T-cell (primary cell): ENCODE measurements at places on chromosomes 5 and 9. TPM values are rescaled to one million over a fixed set of nuclear protein-coding genes. Genes with fewer than 3 reads are reported as not detected.

DNA sequence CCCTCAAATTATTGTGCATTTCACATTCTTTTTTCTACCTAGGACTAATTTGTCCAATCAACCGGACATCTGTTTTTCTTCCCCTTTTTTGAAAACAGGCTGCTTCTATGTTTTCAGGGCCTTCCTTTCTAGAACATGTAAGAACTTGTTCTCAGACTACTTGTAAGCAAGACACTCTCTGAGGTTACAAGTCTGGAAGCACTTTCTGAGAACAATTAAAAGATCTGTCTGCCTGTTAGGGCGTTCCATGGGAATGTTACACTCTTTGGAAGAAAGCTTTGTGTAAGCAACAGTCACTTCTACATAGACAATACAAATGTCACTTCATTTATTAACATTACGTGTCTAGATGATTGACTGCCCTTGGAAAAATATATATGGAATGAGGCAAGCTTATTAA, 50.9 kb upstream of the HSPB3 start:
- DNase-seq = no peak

GRCh38 chr5:177487975-177488374, 9.4 kb downstream of the PDLIM7 start:
- DNase-seq = no peak

The MARCHF3 gene
- total RNA-seq = 9.9 TPM

GRCh38 chr9:131752231-131752884, 12.5 kb upstream of the RAPGEF1 start:
- no peak for DNase-seq

The FAM153A gene
- total RNA-seq = 93.8 TPM

DNA sequence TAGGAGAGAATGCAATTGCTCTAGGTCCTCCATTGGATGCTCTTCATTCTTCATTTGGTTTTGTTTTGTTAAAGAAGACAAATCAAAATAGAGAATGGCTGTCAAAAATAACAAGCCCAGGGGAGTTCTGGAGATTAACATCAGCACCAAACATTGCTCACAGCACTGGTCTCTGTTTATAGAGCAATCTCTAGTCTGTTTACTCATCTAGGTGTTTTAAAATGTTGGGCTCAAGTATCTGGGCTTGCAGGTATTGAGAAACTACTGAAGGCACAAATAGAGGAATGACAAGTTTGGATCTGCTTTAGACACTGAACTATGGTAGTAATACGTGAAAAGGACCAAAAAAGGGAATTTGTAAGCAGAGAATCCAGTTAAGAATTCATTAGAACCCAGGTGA, 77.0 kb upstream of the TMC1 start:
- DNase-seq = no peak

The BASP1 gene
- 3.6 TPM for total RNA-seq

DNA sequence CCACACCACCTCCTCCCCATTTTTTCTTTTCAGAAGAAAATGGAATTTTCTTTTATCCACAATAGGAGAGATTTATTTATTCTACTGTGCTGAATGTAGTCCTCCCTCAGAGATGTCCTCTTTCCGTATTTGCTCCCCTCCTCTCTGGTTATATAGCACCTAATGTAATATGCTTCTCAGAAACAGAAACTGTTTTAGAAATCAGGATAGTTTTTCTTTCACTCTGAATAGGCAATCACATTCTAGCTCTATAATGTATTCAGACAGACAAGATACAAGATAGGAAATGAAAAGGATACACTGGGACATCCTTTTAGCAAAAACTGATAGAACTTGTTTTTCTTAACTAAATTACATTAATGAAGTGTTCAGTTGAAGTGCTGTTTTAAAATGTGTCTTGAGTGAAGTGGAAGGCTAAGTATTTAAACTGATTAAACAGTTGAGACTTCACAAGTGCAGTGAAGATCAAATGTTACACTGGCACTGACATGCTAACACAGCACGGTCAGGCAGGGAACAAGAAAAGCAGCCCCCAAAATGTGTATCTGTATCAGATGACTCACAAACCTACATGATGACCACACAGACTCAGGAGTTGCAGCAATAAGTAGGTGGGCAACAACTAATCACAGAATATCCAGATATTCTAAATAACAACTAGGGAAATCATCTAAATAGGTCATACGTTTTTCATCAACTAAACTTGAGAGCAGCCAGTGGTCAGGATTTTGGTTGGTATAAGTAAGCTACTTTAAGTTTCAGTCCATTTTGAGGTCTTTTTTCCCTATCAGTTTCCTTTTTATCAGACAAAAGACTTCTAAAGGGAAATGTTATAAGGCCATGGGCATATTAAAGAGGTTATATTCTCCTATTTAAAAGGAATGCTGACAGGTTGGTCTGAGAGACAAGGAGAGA, 260.4 kb downstream of the MLLT3 start:
- no peak for DNase-seq

GRCh38 chr9:133904346-133905090, 87.6 kb downstream of the VAV2 start:
- DNase-seq = no peak

GRCh38 chr9:133534346-133535291, at the start of gene ADAMTSL2:
TSS of gene ADAMTSL2 (plus strand) at chr9:133534704. CDS start at chr9:133536713, 2,009 bp downstream.
- DNase-seq = peak; percentile 58

- no peak for DNase-seq
Measured at GRCh38 chr5:127206320-127207113, 84.1 kb upstream of the MEGF10 start.

The SLC25A2 gene
- total RNA-seq = 1.0 TPM

DNA sequence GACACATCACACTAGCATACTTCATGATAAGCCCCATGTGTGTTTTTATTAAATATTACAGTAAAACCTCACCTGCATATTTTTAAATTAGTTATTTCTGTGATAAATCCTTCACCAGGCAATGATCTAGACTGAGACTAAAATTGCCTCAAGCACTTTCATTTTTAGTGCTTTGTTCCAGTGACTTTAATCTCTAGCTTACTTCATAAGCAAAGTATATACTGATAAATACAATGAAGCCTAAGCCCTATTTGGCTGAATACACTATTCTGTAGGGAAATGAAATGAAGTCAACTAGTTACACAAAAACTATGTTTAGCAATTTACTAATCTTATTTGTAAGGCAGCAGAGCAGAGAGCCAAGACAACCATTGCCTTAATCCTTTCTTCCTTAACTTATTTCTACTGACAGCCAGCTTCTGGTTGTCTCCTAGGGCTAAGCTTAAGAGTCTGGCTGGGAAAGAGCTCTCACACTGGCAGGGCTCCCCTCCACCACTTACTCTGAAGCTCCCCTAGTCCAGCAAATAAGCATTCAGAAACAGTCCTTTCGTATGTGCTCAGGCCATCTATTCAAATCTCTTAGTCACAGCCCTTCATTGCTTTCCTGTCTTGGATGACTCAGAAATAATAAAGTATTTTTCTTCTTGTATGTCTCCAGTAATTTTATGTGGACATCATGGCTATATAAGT, 31.4 kb upstream of the MTAP start:
- DNase-seq = no peak

DNA sequence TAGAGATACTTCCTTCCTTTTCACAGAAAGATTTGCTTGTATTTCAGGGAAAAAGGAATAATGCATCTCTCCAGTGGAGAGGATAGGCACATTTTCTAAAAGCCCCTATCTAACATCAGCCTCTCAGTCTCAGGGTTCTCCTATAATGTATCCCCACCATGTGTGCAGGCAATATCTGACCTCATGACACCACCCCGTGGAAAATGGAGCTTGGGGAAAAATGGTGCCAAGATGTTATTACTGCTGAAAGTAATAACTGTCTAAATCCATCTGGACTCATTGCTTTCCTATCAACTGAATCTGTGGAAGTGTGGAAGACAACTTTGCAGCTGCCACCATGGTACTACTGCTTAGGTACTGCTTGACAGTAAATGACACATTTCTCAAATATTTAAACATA, 574.3 kb downstream of the LRRC70 start:
- DNase-seq = no peak

The PRDM12 gene
- not detected for total RNA-seq

GRCh38 chr5:109650493-109650892, 39.2 kb upstream of the MAN2A1 start:
- DNase-seq = no peak

DNA sequence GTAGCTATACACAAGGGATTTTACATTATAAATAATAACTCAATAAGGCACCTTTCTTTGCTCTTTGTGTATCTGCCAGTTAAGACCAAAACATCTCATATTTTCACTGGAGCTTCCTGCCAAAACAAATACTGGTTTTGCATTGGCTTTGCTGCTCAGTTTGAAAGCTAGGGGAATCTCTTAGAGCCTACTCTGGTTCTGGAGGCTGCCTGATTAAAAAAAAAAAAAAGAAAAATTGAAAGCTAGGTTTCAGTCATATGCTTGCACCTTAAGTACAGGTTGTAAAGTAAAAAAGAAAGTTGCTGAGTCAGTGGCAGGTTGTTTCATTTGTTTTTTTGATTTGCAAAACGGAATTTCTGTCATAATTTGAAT, 2.3 kb downstream of the DENND4C start:
- DNase-seq = no peak

The HAND1 gene
- not detected for total RNA-seq

- no peak for DNase-seq
Measured at GRCh38 chr5:143920772-143921171, 108.8 kb downstream of the HMHB1 start.

GRCh38 chr5:74424162-74424868, 216.2 kb downstream of the ENC1 start:
- no peak for DNase-seq
